ENCODE measurements at places on chromosomes 4 and X. TPM values are rescaled to one million over a fixed set of nuclear protein-coding genes. Genes with fewer than 3 reads are reported as not detected.

DNA sequence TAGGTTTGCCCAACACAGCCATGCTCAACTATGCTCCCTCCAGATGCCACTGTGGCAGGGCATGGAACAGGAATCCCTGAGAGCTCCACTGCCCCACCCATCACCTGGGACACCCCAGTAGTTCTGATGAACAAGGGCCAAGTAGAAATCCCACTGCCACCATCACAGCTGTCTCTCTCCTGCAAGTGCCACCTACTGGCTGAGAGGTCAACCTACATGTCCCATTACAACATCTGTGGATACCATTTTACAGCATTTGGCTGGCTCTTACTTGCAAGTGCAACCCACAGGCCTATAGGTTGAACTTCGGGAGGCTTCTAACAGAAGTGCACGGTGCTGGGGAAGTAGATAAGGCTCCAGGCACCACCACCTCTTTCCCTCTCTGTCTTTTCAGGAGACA is 142.5 kb downstream of the CXXC4 start:
- no peak for DNase-seq

The NDNF gene
- 0.08 TPM for total RNA-seq

GRCh38 chr4:156547439-156547838 is 424.2 kb downstream of the PDGFC start:
- no peak for DNase-seq

The FAM184B gene
- total RNA-seq: not detected

- no peak for DNase-seq
Measured at GRCh38 chr4:56940971-56941370, 33.3 kb downstream of the REST start.

- no peak for DNase-seq
Measured at GRCh38 chrX:70494441-70494840, 49.8 kb downstream of the DLG3 start.

DNA sequence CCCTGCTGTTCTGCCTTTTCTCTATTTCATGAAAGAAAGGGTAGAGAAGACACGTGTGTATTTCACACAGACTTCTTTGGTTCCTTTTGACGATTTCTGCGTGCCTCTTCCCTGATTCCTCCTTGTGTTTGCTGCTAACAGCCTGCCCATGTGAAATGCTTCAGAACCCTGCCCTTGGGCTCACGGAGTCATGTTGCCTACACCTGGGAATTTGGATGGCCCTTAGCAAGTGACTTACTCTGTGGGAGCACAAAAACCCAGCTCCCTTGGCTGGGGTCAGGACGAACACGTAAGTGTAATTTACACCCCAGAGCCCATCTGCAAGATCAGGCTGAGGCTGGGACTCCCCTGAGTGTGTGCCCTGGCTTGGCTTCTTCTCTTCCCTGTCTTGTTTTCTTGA is 220.3 kb upstream of the BCOR start:
- no peak for DNase-seq

The RAB40A gene
- not detected for total RNA-seq

DNA sequence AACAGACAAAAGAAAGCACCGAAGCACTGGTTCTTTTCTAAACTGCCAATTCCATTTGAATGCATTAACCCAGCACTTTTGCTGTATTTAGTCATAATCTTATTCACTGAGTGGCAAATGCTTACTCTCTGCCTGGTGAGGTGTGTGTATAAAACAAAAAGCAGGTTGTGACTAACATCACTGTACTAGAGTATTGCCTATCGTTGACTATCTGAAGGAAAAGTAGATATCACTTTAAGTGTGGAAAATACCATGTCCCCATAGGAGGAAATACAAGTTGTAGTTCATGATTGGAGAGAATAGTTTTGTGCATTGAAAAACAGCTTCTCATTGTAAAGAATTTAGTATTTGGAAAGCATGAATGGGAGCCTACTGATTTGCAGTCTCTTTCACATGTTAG is 2.7 kb downstream of the PDLIM5 start:
- no peak for DNase-seq

The SATL1 gene
- total RNA-seq: not detected

GRCh38 chrX:48702032-48702431 is 5.5 kb downstream of the SUV39H1 start:
- no peak for DNase-seq

The GLUD2 gene
- 0.87 TPM for total RNA-seq

DNA sequence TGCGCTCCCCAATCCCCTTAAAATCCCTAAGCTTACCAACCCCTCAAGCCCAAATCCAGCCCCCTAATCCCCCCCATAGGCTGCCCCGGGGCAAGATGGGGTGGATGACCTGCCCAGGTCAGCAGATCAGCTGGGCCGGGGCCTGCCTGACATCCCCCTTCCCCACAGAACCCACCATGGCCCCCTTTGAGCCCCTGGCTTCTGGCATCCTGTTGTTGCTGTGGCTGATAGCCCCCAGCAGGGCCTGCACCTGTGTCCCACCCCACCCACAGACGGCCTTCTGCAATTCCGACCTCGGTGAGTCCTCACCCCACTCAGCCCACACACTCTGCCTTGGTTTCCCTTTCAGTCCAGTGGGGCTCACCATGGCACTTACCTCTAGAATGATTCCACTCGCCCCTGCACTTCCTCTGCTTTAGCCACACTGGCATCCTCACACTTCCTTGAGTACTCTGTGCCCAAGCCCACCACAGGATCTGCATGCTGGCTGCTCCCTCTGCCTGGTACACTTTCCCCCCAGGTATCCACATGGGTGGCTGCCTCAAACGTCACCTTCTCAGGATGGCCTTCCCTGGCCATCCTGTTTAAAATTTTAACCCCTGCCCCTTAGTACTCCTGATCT is 1.1 kb downstream of the TIMP1 start:
- no peak for DNase-seq

DNA sequence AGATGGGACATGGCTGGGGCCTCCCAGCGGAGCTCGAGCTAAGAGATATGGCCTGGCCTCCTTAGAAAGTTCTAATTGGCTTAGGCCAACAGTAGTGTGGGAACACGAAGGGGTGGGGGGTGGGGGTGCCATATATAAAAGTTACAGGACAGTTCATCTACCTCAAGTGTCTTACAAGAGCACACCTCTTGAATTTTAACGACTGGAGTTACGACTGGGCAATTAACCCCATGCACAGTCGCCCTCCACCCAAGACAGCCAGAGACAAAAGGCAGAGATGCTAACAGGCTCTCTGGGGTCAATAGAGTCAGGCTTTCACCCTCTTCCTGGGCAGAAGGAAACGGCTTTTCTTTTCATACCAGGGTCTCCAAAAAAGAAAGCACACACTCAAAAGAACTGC is 302.2 kb downstream of the BCOR start:
- no peak for DNase-seq

DNA sequence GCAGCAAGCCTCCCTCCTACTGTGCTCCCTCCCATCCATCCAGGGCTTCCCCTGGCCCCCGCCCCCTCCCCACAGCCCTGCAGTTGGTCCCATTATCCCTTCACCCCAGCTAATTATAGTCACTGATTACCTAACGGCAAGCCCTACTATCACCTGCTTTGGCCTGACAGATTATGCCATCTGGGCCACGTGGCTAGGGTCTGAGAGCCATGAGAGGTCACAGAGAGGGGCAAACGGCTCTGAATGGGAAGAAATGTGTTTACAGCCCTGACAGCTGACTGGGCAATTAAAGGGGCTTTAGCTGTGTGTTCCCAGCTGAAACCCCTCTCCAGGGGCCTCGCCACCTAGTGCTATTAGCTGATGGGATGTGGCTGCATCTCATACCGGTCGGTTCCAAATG is 134.4 kb upstream of the CPEB2 start:
- DNase-seq: no peak

GRCh38 chr4:94517492-94517891 is 65.8 kb downstream of the PDLIM5 start:
- no peak for DNase-seq

DNA sequence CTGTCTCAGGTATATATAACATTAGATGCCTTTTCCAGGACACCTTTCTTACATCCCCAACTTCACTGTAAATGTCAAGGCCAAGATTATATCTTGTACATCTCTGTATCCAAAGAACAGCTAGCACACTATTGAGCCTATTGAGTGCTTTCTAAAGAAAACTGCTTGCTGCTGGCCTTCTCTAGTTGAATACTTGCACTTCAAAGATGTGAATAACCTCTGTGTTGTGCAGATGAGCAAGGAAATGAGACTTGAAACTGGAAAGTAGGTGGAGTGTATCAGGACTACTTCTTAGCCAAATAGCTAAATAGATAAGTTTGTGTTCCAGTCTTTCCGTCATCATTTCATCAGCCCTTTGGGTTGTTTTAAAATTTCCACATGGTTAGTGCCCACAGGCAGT is 704.4 kb upstream of the AMOT start:
- DNase-seq: no peak

DNA sequence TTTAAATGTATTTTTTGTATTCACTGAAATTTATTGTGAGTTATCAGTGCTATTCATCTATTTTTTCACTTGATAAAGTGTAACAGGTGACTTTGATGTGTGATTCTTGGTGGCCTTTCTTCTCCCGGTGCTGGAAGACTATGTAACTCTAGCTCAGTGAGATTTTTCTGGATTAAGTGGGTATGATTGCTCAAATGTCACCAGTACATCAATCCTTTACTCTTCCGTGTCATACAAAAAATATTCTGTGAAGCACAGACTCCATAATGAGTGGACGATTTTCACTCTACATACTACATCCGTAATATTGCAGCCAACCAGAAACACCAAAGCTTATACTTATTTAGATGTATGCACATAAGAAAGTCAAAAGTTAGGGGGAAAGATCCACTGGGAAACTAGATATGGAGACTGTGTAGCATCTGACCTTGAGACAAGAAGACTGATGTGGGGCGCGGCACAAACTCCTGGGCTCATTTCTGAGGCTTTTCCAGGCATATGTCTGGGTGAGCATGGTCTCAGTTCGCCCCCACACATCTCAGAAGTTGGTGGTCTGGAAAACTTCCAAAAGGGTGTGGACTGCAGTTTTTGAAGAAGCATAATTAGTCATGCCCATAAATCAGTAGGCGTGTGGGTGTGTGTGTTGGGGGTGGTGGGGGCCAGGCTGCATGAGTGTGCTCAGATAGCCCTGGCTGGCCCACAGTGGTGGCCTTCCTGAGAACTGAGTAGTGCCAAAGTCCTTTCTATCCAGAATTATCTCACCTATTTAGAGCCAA is 53.9 kb upstream of the TENM3 start:
- DNase-seq: no peak

DNA sequence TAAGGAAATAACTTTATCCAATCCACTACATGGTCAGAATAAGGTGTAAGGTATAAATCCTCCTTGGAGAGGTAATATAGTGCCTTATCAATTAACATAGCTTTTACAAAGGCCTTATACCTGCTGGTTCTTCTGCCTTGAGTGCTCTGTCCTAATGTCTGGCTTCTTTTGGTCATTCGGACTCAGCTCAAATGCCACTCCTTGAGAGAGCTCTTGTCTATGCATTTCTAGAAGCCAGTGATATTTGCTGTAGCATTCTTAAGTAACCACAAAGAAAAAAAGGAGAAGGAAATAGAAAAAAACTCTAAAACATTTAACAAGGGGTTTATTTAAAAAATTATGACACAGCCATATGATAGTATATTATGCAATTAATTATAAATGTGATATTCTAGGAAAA is 444.8 kb upstream of the SLIT2 start:
- no peak for DNase-seq

- no peak for DNase-seq
Measured at GRCh38 chrX:70096052-70096451, 33.8 kb downstream of the OTUD6A start.

GRCh38 chr4:14608630-14609029 is 393.7 kb upstream of the CPEB2 start:
- DNase-seq: no peak

The INTS6L gene
- 24.9 TPM for total RNA-seq

- DNase-seq: no peak
Measured at GRCh38 chr4:2910409-2910808, 52.8 kb downstream of the NOP14 start.

The NEXMIF gene
- total RNA-seq: 0.55 TPM

DNA sequence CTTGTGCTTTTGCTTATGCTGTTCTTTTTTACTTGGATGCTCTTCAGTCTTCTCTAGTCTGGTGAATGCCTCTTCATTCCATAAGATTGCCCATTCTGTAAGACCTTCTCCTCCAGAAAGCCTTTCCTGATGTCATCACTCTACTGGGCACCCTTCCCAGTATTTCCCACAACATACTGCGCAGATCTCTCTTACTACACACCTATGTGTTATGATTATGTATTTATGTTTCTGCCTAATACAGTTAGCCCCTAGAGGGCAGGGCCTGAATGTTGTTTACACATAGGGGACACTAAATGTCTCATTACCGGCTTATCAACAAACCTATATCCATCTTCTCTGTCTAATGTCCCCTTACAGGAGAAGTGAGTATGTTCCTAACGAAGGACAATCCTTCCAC is 21.1 kb downstream of the AIFM1 start:
- no peak for DNase-seq

The SOX3 gene
- not detected for total RNA-seq

The CHST7 gene
- total RNA-seq: 5.4 TPM

GRCh38 chrX:48786341-48786800 is at the start of gene GATA1:
Gene GATA1, plus strand, starts transcription at chrX:48786590. Its CDS starts 4,520 bp downstream, at chrX:48791110.
- DNase-seq: no peak

GRCh38 chr4:6893449-6894085 is 16.1 kb upstream of the TBC1D14 start:
- no peak for DNase-seq

The PF4V1 gene
- total RNA-seq: not detected

GRCh38 chr4:156475322-156475721 is 496.3 kb downstream of the PDGFC start:
- no peak for DNase-seq

The CXorf51A gene
- total RNA-seq: not detected

The CXCL1 gene
- total RNA-seq: not detected

- no peak for DNase-seq
Measured at GRCh38 chrX:131792356-131792749, 230.7 kb upstream of the STK26 start.

DNA sequence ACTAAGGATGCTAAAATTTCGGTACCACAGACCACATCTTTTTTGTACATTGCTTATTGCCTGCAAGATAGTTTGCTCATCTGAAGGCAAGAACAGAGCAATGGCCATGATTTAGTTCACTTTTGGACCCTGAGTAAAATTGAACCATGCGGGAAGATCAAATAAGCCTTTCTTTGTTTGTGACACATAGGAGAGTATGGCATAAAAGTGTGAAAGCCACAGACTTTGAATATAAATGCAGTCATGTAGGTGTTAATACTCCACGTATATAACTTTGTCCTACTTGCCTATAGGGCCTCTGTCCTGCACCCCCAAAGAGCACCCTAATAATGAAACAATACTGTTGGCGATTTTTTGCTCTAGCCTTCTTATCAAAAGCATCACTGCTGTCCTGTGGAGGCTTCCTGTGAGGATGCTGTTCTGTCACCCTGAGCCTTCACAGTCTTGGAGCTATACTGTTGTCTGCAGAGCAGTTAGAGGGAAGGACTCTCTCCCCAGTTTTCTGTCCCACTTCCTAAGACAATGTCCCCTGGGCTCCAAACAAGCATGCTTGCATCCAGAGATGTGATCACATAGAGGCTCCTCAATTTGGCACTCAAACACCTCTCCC is 10.2 kb upstream of the CXCL13 start:
- no peak for DNase-seq

GRCh38 chr4:52995360-52996030 is 133.4 kb downstream of the RASL11B start:
- no peak for DNase-seq

GRCh38 chr4:77613267-77613666 is 7.6 kb downstream of the CXCL13 start:
- DNase-seq: no peak

GRCh38 chrX:68929332-68930150 is 100.7 kb downstream of the EFNB1 start:
- DNase-seq: no peak

- no peak for DNase-seq
Measured at GRCh38 chr4:155060419-155060818, 148.0 kb upstream of the NPY2R start.
